BE2C (cell line): ENCODE measurements at places on chromosomes 5 and 9.

- DNase-seq: no peak
Observed at GRCh38 chr5:132099076-132099748, 25.6 kb downstream of the CSF2 start.

DNA sequence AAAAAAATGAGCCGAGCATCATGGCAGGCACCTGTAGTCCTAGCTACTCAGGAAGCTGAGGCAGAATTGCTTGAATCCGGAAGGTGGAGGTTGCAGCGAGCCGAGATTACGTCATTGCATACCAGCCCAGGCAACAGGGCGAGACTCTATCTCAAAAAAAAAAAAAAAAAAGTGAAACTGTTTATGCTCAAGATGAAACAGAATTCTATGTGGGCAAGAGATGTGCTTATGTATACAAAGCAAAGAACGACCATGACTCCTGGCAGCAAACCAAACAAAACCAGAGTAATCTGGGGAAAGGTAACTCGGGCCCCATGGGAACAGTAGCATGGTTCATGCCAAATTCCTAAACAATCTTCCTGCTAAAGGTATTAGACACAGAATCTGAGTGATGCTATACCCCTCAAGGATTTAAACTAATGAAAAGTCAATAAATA lies 32.6 kb upstream of the PLAC8L1 start:
- DNase-seq: no peak

GRCh38 chr5:2742921-2743679 lies 8.4 kb downstream of the IRX2 start:
- no peak for DNase-seq

DNA sequence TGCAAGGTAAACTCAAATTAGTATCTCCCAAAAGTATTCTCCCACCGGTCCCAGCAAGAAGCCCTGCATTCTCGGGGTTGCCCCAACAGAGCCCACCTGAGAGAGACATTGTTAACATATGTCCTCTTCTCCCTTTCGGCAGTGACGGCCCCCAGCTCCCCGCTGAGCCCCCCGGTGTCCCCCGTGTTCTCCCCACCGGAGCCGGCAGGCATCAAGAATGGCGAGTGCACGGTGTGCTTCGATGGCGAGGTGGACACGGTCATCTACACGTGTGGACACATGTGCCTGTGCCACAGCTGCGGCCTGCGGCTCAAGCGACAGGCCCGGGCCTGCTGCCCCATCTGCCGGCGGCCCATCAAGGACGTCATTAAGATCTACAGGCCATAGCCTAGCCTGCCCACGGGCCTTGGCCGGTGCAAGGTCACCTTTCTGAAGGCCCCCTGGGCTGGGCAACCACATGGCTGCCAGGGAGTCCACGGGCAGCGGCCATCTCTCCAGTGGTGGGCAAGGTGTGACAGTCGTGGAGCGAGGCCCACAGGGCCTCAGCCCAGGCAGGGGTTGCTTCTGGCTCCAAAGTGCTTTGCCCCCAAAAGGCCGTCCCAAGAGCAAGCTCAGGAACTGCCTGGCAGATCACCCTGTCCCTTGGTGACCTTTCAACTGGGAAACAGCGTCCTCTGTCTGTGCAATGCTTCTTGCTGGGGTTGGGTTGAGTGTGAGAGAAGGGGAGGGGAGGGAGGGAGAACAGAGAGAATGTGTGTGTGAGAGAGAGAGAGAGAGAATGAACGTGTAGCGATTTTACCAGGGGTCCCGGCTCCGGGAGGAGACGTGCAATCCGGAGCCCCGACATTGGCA lies 45.7 kb downstream of the NEURL1B start:
- no peak for DNase-seq
